Breast epithelium (tissue), 4 donors: ENCODE measurements at places on chromosomes 13 and 19.
A peak's percentile ranks its signal among the peaks of the same experiment; 100 is the strongest.

- DNase-seq, result no peak
Observed at GRCh38 chr19:33193865-33194362, at the start of gene LRP3. Gene LRP3 (plus strand): TSS chr19:33194330. CDS start chr19:33194786, 456 bp downstream.

- no peak for DNase-seq
Observed at GRCh38 chr13:41032691-41033376, 13.7 kb upstream of the ELF1 start.

- DNase-seq, result no peak
Observed at GRCh38 chr19:20640023-20640422, 21.3 kb downstream of the ZNF626 start.

- DNase-seq, result no peak
Observed at GRCh38 chr19:17490411-17490810, 20.1 kb downstream of the SLC27A1 start.

GRCh38 chr13:112768795-112769481 is 79.1 kb downstream of the ATP11A start:
- no peak for DNase-seq

DNA sequence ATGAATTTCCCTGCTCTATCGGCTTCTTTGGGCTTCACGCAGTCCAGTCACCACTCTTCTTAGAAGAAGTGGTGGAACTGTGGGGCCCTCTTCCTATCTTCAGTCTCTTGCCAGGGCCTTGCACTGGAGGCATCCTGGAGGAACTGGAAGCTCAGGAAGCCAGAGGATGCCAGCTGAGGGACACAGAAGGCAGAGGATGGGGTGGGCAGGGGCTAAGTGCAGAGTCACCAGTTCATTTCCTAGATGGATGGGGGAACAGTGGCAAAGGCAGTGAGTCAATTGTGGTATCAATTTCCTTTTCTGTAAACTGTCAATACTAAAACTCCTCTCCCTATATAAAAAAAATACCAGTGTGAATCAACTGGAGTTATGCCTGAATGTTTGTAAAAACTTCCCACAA is 419.7 kb downstream of the KLF12 start:
- DNase-seq, result no peak

DNA sequence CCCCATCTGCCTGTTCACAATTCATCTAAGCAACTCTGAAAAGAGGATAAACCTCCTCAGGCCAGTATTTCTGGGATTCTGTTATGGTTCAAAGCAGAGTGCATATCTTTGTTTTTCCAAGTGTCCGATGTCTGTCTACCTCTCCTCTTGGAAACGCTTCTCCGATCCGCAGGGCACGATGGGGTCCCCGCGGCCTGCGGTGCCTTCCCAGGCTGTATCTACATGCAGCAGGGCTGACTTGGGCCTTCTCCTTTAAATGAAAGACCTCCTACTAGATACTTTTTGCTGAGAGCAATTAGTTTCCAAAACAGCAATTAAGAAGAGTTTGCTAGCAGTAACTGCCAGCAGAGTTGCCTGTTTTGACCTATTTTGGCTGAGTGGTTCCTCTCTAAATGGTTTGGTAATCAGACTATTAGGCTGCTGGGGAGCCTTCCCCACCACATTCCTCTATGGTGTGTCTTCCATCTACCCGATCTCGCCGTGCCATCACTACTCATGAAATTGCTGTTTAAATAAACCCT is 23.5 kb downstream of the COL4A2 start:
- DNase-seq, result no peak

DNA sequence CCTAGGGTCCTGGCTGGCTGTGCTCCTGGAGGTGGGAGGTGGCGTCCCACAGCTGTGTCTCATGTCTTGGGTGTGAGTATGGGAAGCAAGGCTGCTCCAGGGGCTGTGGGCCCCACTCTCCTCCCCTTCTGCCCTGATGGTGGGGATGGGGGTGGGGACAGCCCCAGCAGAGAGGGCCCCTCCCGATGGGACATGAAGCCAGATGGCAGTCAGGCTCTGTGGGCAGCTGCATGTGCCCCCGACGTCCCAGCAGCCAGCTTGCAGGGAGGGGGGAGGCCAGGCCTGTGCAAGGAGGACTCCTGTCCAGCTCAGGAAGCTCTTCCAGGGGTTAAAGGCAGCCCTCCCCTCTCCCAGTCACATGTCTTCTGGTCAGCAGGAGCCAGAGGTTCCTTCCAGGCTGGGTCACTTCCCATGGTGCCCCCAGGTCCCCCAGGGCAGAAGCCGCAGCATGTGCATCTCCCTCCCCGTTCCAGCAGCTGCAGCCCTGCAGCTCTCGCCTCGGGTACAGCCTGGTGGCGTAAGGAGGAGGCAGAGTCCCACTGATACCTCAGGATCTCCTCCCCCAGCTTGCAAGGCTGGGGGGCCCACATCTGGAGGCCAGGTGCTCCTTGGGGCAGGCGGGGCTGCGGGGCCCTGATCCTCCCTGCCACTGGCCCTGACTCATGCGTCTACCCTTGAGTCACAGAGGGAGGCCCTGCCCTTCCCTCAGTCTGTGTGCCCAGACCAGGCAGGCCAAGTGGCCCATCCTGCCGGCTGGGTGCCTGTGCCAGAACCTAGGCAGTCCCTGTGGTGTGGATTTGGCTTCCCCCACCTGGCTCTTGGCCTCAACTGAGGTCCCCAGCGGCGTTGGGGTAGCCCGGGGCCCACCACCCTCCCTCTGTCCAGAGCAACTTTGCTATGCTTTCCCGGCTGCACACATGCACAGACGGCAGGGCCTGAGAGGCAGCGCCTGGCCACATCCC is 13.0 kb downstream of the YIPF2 start:
- DNase-seq, result no peak

DNA sequence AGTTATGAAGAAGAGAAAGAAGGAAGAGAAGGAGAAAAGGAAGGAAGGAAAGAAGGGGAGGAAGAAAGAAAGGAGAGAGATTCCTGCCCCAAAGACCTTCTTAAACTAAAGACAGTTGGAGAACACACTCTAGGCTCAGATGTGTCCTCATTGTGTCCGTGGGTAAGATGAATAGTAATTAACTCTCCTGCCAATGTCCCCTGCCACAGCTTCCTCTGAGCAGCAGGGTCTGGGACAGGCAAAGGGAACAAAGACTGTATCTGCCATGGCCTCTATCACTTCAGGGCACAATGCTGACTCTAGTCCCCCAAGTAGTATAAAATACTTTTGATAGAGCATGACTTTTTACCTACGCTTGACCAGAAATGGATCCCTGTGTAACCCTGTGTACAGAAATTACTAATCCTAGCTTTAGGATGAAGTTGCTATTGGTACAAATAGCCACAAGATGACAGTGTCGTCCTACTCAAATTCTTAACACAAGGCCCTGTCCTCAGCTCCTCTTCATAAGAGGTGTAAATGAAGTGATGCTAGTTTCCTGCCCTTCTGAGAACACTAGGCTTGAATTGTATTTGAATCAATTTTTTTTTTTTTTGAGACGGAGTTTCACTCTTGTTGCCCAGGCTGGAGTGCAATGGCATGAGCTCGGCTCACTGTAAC is 186.2 kb upstream of the GPR12 start:
- DNase-seq, result no peak

DNA sequence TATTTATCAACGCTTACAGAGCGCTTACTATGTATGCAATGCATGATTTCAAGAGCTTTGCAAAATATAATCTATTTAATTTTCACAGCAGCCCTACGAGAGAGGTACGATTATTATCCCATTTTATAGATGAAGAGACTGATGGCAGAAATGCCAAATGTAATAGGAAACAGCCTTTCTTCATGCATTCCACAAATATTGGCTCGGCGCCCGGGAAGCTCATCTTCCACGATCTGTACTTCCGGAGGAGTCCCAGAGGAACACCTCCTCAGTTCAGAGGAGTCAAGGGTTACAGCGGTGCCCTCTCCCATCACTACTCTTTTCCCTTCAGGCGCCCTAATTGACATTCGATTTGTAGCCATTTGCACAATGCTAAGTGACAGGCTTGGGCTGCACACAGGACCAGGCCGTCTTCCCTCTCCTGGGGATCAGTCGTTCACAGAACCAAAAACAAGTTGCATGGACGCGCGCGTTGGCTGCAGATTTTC is 1.1 kb upstream of the ARHGAP35 start:
- peak; percentile 76 for DNase-seq

DNA sequence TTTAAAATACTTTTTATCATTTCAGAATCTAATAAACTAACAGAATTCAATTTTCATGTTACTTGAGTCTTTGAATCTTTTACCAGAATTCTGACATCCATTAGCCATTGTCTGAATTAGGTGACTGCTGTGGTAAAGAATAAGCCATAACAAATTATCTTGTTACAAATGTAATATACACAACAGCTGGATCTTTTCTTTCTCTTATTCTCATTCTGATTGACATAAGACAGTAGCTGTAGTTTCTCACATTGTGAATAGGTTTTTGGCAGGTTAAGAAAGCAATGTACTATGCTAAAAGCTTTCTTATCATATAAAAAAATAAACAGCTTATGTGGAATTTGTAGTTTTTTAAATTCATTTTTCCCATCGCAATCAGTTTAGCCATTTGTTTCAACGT is 734.0 kb upstream of the PCDH9 start:
- DNase-seq, result no peak

- no peak for DNase-seq
Observed at GRCh38 chr13:22497991-22498780, 682.6 kb upstream of the SGCG start.

GRCh38 chr13:20729633-20730585 is 26.4 kb downstream of the IL17D start:
- DNase-seq, result no peak

GRCh38 chr13:40192452-40192851 is 474.0 kb downstream of the FOXO1 start:
- no peak for DNase-seq

DNA sequence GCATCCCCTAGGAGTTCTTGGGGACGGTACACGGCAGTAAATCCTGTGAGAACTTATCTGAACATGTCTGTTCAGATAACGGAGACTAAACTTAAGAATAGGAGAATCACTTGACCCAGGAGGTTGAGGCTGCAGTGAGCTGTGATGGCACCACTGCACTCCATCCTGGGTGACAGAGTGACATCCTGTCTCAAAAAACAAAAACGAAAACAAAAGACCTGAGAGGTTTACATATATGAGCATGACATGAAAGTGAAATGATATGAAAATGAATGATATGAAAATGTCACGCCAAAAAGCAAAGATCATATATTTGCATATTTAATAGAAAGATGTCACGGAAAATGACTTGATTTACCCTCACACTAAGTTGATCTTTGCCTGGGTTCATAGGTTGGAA is 5.8 kb downstream of the ZNF175 start:
- DNase-seq, result no peak

GRCh38 chr13:26473571-26474230 is 83.8 kb upstream of the WASF3 start:
- no peak for DNase-seq

DNA sequence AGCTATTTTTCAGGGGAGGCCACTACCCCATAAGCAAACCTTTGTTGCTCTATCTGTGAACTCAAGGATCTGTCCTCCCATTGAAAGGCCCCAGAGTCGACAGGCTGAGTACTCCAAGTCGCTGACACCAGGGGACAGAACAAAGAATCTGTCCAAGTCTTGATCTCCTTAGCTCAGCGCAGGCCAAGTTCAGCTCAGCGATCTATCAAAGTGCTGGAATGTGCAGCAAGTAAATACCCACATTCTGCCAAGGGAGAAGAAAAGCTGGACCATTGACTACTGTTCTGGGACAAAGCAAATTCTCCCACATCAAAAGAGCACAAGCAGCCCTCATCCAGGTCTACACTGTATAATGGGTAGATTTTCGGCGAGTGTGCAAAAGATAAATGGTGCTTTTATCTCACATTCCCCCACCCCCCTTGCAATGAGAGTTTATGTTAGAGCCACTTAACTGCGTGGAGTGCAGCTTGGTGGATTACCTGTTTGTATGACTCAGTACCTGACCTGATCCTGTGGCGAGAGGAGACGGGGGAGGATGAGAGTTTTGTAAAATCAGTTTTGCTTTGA is 391.7 kb upstream of the SGCG start:
- DNase-seq, result no peak

DNA sequence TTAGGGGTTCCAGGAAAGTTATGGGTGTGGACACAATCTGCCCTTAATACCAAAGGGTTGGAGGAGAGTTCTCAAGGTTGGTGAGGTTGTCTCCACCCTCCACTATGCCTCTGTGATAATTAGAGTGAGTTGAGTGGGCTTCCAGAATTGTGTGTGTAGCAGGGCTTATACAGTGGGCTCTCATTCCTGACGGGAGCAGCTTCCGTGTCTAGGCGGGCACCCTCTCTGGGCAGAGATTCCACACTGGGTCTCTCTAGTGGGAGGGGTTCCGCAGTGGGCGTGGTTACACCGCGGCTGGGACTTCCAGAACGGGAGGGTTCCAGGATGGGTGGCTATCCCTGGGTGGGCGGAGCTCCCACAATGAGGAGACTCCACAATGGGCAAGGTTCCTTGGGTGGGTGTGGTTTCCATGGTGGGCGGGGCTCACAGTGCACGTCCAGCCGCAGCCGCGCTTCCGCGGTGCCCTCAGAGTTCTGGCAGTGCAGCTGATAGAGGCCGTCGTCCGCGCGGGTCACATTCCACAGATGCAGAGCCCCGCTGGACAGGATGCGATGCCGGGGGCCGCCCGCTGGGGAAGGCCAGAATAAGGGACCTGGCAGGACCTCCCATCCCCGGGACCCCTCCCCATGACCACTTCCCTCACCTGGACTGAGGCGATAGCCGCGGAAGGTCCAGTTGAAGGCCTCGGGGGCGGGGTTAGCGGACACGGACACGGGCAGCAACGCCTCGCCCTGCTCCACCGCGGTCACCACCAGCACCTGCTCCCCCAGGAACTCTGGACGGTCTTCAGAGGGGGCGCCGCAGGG is 8.4 kb downstream of the NPHS1 start:
- DNase-seq, result no peak

GRCh38 chr19:42349378-42350107 is 24.1 kb downstream of the MEGF8 start:
- no peak for DNase-seq

GRCh38 chr13:36101157-36101556 is 30.0 kb downstream of the DCLK1 start:
- DNase-seq, result no peak

DNA sequence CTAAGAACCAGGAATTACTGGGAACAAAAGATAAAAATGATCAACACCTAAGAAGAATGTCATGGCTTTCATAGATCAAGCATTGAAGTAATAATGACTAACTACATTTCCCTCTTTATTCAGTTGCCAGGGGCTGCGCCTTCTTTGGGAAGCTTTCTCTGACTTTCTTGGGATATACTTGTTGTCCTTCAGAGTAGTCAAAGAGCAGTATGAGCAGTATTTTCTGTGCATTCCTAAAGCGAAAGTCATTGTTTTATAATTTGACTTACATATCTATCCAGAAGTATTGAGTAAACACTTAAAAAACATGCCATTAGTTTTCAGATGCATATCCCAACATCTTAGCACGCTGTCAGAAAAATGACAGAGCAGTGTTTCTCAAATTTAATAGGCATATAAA is 2412.4 kb downstream of the PCDH9 start:
- no peak for DNase-seq

- DNase-seq, result no peak
Observed at GRCh38 chr13:32248801-32249200, 66.4 kb downstream of the ZAR1L start.

- DNase-seq, result no peak
Observed at GRCh38 chr13:94464771-94465170, 14.7 kb downstream of the DCT start.
